ENCODE measurements at places on chromosomes 12 and 14. TPM values are rescaled to one million over a fixed set of nuclear protein-coding genes. Genes with fewer than 3 reads are reported as not detected.

DNA sequence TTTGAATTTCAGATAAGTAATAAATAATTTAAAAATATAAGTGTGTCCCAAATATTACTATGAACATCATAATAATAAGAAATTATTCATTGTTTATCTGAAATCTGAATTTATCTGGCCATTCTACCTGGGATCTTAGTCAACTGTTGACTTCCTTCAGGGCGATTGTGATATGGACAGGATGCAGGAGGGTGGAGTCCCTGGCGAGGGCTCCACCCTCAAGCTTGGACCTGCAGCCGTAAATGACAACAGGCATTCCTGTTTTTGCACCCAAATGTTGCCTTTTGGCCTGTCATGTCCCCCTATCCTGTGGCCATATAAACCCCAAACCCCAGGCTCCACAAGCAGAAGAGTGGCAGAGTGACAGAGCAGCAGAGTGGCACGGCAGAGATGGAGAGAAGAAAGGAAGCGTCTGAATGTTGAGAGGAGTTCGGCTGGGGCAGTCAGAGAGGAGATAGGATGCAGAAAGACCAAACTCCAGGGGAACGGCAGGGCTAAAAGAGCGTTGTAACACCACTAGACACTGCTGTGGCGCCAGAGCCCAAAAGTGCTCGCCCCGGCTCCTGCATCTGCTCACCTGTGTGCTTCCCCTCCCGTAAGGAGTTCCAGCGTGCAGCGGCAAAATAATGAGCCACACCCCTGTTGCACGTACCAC lies 39.4 kb upstream of the FUT8 start:
- no peak for DNase-seq

GRCh38 chr12:100448656-100449055 lies 25.0 kb upstream of the NR1H4 start:
- no peak for DNase-seq

DNA sequence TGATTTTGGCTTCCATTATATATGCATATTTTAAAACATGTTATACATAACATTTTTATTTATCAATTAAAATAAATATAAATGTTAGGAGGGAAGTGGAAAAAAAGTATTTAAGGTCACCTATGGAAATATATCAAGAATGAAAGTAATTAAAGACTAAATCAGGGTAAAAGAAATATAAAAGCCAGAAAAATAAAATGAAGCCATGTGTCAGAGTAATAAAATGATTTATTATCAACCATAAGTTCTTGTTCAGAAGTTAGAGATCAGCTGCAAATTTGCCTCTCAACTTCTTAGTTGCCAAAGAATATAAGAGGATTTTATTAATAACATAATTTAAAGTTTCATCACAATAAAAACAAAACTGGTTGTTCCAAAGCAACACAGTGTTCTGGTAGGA lies 121.9 kb downstream of the ANO6 start:
- DNase-seq = no peak

DNA sequence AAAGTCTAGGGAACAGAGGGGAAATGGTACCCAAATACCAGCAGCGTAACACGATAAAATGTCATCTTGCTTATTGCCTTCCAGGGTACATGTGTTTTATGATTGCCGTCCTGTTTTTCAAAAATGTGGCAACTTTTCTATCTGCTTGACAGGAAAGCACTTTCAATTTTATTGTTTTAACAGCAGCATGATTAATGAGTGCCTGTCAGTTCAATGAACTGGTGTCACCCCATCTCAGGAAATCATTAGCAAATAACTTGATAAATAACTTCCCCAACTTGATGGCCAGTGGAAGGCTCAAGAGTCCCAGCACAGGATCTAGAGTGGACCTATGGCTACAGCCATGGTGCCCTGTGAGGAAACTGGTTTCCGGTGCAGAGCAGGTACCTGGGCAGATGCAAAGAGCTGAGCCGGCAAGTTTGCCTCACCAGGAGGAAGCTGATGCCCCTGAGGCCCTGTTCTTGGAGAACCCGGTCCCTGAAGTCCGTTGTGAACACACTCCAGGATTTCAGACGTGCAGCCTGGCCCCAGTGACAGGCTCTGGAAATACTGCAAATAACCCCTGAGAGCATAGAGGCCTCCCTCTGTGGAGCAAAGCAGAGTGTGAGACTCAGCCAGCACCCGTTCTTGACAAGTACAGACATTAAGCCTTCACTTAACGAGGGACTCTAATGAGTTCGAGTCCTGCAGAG lies 173.5 kb upstream of the SFSWAP start:
- no peak for DNase-seq

- no peak for DNase-seq
Observed at GRCh38 chr12:24631676-24632426, 317.1 kb downstream of the BCAT1 start.

DNA sequence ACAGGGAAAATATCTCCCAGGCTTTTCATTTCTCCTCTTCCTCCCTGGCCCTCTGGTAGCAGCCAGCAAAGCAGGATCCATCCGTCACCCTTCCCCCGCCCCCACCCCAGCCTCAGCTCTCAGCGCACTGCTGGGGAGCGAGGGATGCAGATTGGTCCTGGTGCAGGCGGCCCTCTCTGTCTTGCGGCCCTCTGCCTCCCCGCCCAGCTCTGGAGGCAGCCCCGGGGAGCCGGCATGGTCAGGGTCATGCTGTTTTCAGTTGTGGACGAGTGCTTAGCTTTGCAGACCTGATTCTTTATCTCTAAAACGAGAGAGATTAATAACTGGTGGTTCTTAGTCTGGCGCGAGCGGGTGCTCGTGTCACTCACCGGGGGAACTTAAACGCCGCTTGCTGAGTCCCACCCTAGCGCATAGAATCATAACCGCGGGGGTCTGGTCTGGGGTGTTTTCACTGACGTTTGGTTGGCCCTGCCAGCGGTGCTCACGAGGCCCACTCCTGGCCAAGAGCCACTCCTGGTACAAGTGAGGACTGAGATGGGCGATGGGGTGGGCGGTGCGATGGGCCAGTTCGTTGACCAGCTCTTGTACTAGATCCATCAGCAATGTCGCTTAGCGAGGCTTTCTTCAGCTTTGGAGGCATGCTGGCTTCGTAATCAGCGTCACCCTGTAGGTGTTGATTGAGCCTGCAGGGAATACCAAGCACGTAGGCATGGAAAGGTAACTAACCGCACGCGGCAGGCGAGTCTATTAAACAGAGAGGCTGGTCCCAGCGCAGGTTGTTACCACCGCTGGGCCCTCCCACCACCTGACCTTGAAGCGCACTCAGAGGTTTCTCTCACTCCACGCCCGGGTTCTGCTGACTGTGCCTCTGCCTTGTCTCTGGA lies 95.2 kb downstream of the TSPAN9 start:
- no peak for DNase-seq

- DNase-seq = peak; percentile 12
Observed at GRCh38 chr12:110501399-110501751, 536 bp downstream of the VPS29 start.

DNA sequence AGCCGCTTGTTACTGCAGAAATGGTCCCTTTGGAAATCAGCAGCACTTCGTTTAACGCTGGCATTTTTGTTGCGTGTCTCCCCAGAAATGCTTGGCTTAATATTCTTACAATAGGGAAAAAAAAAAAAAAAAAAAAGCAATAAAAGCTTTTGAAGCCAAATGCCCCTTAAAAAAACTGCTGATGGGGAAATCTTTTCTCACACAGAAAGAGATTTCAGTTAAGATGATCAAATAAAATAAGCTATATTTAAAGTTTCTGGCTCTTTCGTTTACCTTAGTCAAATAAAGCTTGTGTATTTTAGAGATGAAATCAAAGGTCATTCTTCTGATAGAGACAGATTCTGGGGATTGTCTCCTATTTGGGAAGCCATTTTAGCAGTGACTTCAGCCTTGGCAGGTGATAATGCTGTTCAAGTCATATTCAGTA lies 52.4 kb upstream of the FRS2 start:
- no peak for DNase-seq

GRCh38 chr14:55780156-55780946 lies 200.3 kb downstream of the KTN1 start:
- peak; percentile 21 for DNase-seq

The BDKRB1 gene
- total RNA-seq = 0.19 TPM

The RNASE7 gene
- total RNA-seq = not detected

The LYZ gene
- total RNA-seq = not detected
